ENCODE measurements at places on chromosomes 11 and 22.

GRCh38 chr11:35714882-35715627, 52.5 kb downstream of the TRIM44 start:
- ATAC-seq: no peak

GRCh38 chr11:116557282-116557681, 215.5 kb downstream of the BUD13 start:
- ATAC-seq: no peak

DNA sequence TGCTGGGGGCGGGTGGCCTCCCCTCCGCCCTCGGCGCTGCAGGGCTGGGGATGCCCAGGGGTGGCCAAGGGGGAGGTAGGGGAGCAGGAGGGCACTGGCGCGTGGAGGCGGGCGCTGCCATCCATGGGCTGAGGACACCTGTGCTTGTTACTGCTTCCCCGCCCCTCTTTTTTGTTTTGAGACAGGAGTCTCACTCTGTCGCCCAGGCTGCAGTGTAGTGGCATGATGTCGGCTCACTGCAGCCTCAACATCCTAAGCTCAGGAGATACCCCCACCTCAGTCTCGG, 683 bp upstream of the FADS3 start:
- ATAC-seq: no peak

GRCh38 chr11:64713781-64714363, 9.1 kb downstream of the NRXN2 start:
- ATAC-seq: no peak

DNA sequence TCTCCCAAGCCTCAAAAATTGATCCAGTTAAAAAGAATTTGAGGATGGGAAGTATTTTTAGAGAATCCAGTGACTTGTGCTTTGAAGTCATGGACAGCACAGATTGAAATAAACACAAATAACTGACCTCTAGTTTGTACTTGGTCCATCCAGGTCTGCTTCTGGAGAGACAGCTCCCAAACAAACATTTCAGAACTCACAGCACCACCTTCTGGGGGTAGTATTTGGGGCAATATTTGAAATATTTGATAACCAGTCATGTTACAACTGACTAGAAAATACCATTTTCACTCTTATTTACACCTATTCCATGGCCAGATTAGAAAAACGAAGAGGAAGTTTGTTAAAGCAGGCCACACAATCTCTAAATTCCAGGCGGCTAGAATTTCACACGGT, 56.2 kb downstream of the CTSC start:
- peak; percentile 51 for ATAC-seq

DNA sequence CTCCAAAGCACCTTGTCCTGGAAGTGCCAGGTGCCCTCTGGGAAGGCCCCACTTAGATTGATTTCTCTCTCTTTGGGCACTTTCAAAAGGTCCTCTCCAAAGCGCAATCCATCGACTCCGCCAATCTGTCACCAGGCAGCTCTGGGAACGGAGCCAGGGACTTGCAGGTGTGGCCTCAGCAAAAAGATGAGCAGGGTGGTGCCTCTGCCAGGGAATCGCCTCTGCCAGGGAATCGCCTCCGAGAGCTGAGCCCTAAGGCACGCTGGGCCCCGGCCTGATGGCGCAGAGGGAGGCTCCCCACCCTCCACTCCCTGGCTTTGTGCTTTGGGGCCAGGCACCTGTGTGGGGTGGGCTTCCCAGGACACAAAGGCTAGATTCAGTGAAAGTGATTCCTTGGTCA, 1391.3 kb downstream of the TBC1D22A start:
- ATAC-seq: no peak

DNA sequence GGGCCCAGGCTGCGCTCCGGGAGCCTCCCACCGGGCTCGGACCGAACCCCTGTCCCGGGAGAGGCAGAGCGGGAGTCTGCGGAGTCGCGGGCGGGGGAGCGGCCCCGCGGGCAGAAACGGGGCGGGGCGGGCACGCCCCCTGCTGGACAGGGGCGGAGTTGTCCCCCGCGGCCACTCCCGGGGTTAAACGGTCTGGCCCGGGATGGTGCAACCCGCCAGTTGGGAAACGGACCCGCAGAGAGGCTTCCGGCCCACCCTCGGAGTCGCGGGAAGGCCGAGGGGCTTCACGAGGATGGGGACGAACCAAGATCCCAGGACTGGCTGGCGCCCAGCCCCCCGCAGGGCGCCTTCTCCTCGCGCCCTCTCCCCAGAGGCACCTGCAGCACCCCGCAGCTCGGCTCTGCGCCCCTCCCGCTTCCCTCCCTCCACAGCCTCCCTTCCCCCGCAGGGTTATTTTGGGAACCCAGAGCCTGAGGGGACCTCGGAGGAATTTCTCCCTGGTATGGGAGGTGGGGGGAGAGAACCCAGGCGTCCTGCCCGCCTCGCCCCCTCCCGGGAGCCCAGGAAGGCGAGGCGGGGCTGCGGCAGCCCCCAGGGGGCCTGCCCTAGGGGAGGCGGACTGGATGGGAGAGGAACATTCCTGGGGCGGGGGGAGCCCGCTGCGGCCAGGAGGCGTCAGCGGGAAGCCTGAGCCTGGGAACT, 902 bp downstream of the RASGRP2 start:
- ATAC-seq: peak; percentile 58

GRCh38 chr11:70854201-70854600, 398.2 kb downstream of the SHANK2 start:
- ATAC-seq: no peak

DNA sequence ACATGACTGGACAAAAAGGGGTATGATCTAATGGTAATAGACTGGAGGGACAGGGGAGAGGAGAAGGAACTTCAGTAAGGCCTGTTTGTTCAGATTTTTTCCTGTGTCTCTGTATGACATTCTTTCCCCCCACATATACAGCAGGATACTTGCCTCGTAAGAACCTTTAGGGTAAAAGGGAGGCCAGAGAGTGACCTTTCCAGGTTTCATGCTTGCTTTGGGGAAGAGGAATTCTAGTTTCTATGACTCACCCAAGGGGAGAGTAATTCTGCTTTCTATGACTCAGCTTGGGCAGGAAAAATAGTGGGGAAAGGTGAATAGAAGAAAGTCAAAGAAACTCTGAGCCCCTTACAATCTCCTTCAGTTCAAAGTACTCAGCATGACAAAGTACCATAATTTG, 457.0 kb downstream of the DLG2 start:
- ATAC-seq: no peak

- ATAC-seq: no peak
These were observed 30.8 kb upstream of the SORL1 start for GRCh38 chr11:121421149-121421901.

DNA sequence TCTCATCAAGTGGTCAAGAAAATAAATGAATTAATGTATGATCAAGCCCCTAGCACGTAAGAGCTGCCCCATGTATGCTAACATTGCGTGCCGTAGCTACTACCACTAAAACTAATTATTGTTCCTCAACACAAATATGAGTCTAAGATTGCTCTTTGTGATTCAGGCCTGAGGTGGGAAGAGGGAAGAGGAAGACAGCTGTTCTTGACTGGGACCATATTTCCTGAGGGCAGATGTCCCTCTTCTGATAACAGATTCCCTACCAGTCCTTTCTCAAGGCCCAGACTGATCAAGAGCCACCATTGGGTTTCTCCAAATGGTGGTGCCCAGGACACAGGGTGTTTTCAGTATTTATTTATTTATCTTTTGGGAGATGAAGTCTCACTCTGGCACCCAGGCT, 87.2 kb upstream of the CADM1 start:
- ATAC-seq: no peak

DNA sequence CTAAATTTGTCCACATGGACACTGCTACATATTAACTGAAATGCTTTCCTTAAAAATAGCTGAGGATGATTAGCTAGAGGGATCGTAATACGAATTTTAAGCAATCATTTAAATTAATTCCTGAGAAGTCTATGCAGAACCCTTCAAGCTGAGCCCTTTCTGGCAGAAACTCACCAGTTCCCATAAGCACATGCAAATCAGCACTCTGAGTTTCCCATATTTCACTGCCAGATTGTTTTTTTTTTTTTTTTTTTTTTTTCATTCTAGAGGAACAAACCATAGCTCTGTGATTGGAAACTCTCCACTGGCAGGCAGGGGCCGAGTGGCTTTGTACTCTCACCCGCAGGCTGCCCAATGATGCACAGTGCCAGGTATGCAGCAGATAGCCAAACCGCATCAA, 145.6 kb downstream of the EFCAB6 start:
- no peak for ATAC-seq

GRCh38 chr22:27292542-27293299, 508.8 kb downstream of the MN1 start:
- ATAC-seq: no peak

DNA sequence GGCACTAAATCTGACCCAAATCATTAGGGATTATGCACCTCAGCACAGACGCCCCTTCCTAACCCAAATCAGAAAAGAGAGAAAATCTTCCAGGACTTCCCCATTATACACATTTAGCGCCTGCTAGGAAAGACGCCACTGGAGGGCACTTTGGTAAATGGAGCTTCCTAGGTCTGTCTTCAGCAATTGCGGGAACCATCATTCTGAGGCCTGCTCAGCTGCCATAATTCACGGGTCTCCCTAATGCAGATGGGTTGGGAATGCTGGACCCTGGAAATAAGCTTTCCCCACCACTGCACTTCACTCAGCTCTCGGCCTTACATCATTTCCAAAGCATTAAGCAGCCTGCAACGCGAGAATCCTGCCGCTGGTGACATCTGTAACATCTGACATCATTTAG, 86.2 kb upstream of the OPCML start:
- ATAC-seq: no peak

- no peak for ATAC-seq
These were observed 1.6 kb downstream of the SPON1 start for GRCh38 chr11:13963949-13964770.

DNA sequence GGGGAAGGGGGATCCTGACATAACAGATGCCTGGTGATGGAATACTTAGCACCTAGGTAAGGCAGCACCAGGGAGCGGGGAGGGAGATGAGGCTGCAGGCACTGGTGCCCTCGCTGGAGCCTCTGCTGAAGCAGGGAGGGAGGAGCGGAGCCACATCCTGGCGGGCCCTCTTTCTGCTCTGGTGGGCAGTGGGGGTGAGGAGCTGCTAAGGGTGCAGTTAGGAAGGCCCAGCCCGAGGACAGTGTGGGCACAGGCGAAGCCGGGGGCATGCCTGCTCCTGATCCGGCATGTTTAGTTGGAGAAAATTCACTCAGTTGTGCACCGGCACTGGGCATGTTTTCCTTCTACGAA, 83.9 kb downstream of the MED15 start:
- ATAC-seq: no peak

GRCh38 chr11:28566339-28567089, 458.3 kb downstream of the METTL15 start:
- ATAC-seq: peak; percentile 99

DNA sequence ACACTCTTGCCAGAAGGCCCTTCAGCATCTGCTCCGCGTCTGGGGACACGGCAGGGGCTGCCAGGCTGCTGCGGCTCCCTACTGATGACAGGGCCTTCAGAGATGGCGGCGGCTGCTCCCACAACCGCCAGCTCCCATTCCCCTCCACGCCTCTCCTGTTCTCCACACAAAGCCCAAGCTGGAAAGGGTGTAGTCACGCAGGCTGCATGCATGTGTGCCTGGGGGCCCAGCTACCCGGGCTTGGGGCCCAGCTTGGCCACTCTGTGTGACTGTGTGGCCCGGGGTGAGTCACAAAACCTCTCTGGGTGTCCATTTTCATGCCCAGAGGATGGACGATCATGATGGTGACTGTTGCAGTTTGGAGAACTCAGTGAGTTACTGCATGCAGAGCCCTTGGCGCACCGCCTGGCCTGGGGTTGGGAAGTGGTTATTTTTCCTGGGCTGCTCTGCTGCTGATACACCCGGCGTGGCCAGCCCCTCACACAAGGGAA, 31.7 kb upstream of the PARVB start:
- ATAC-seq: peak; percentile 52

- ATAC-seq: no peak
These were observed 85.4 kb downstream of the WNT7B start for GRCh38 chr22:45891471-45891995.

DNA sequence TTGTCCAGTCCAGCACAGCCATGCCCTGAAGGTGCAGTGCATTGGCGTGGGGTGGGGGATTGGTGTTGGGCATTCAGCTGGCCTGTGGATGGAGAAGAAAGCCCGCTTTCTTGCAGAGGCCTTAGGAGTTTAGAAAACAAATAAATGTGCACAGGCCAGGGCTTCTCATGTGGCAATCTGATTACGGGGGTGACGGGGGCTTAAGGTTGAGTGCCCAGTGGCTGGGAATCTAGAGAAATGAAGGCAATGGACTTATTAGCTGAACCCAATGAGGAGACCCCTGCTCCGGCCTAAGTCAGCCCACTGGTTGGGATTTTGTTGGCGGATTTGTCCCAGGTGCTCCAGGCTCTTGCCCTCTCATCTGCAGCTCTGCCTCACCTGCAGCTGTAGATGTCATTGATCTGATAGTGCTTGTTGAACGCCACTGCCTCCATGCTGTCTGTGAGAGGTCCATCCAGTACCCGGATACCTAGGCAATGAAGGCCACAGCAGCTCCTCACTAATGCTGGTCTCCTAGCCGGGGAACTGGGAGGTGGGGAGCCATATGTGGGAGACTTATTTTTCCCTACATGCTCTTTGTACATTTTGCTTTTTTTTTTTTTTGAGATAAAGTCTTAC, 6.2 kb downstream of the PCSK7 start:
- no peak for ATAC-seq

DNA sequence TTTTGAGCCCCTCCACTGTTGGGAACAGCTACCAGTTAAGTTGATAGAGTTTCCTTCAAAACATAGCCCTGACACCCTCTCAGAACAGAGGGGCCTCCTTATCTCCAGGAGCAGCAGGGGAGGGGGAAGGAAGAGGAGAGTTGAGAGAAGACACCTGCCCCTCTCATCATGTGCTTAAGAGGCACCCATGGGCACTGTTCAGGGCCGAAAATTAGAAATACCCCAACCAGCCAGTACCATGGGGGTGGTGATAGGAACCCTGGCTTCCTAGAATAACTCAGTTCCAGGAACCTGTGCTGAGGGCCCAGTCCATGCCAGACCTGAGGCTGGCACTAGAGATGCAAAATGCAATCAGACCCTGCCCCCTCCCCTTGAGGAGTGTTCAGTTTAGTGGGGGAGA, 9.3 kb upstream of the GDPD5 start:
- ATAC-seq: no peak

DNA sequence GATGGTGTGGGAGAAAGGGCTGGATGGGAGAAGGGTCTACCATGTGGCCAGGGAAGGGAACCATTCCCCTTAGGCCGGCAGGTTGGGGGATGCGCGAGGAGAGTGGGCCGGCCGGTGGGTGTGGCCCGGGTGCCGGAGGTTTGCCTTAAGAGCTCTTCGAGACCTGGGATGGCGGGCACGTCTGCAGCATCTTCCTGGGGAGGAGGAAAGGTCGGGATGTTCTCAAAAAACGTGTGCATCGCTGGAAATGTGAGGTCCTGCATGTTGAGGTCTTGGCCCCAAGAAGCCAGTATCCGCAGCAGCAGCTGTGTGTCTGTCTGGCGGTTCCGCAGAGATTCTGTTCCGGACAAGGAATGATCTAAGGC, 1.4 kb downstream of the NAV2 start:
- ATAC-seq: peak; percentile 10

- peak; percentile 91 for ATAC-seq
These were observed 16.8 kb downstream of the EXT2 start for GRCh38 chr11:44112091-44112821.

GRCh38 chr22:24894998-24895397, 51.5 kb downstream of the LHFPL7 start:
- peak; percentile 84 for ATAC-seq

All from SK-N-SH treated with all-trans-retinoic acid at 6 μM for 48 hours (cell line).